ENCODE measurements at places on chromosomes 6 and 20.

- DNase-seq, result no peak
Measured at GRCh38 chr6:125679128-125679527, 70.3 kb upstream of the HEY2 start.

- no peak for DNase-seq
Measured at GRCh38 chr6:47262231-47262630, 47.5 kb downstream of the TNFRSF21 start.

GRCh38 chr6:10302566-10303235 lies 112.2 kb downstream of the TFAP2A start:
- DNase-seq, result peak; percentile 80

DNA sequence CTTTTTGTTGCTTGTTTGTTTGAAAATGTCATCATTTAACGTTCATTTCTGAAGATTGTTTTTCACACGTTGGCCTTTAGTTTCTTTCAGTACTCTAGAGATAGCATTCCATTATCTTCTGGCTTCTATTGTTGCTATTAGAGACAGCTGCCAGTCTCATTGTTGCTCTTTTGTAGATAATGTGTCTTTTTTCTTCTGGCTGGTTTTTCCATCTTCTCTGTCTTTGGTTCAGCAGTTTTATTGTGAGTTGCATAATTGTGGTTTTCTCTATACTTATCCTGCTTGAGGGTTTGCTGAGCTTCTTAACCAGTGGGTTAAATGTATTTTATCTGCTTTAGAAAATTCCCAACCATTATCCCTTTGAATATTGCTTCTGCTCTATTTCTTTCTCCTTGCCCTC lies 23.2 kb upstream of the AIG1 start:
- DNase-seq, result no peak

DNA sequence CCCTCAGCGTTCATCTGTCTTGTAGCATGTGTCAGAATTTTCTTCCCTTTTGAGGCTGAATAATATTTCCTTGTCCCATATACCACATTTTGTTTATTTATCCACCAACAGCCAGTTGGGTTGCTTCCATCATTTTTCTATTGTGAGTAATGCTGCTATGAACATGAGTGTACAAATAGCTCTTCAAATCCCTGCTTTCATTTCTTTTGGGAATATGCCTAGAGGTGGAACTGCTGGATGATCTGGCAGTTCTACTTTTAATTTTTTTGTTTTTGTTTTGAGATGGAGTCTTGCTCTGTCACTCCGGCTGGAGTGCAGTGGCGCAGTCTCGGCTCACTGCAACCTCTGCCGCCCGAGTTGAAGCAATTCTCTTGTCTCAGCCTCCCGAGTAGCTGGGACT lies 64.7 kb downstream of the SASH1 start:
- DNase-seq, result no peak

- peak; percentile 86 for DNase-seq
Measured at GRCh38 chr6:44253307-44254101, 3.8 kb downstream of the SLC35B2 start.

- DNase-seq, result no peak
Measured at GRCh38 chr6:32108094-32108627, 977 bp downstream of the TNXB start.

DNA sequence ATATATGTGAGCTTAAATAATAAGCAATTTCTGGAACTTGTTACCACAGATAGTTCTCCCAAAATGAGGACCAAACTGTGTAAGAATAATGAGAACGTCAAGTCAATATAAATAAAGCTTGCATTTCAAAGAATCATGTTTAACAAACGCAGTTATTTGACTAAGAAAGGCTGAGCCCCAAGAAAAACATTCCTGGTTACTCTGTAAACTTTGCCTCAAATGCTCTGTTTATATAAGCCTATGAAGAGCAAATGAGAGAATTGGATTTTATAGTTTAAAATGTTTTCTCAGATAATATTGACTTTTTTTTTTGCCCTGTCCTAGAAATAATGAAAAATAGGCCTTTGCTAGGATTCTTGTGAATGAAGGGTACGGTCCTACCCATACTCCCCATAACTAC lies 81.3 kb downstream of the C6orf52 start:
- DNase-seq, result peak; percentile 84

DNA sequence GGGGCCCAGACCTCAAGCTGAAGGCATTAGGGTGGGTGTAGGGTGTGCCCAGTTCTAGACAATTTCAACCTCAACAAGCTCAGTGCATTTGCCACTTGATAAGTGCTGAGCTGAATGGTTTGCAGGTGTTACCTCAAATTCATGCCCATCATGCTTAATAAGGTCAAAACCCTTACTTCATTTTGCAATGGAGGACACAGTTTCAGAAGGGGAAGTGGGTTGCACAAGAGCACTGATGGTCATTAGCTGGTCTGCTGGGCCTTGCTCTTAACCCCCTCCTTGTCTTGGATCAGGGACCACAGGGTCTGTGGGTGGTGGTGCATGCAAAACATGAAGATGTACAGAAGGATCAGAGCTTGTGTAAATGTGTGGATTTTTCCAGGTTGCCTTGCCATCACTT lies 71.0 kb upstream of the SIRPA start:
- DNase-seq, result no peak

DNA sequence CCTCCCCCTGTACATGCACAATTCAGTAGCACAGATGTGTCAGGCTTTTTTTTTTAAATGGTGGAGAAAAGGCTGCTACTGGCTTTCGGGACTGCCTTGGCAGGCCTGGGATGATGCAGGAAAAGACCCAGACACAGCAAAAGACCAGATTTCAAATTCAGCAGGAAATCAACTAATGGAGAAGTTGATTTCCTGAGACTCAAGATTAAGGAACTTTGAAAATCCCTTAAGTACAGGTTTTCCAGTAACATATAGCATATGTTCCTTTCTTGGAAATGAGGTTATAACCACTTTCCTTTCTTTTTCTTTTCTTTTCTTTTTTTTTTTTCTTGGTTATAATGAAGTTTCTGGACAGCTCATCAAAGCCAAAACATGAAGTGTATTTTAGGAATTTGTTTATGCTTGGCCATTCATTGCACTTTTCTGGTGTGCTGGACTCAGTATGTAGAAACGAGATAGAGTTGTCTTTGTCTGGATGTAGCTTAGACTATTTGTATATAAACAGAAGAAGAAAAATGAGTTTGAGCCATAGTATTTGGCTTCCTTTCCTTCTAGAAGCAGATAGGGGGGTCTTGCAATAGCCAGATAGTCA lies 119.4 kb downstream of the SASH1 start:
- DNase-seq, result no peak

GRCh38 chr6:106972500-106972899 lies 2.0 kb downstream of the CD24 start:
- DNase-seq, result peak; percentile 80

DNA sequence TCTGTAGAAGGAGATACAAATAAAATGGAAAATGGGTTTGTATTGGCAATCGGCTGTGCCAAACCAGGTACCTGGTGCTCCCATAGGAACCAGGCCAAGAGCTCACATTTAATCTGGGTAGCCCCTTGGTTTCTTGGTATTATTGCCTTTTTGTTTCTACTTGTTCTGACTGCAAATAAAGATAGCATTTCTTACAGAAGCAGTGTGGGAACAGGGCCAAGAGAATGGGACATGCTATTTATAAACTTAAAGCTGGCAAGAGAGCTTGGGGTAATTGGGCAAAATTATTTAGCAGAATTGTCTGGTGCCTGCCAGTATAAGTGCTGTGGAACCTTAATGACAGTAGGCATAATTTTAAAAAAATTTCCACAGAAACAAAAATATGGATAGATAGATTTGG lies 113.5 kb upstream of the GLP1R start:
- DNase-seq, result no peak

DNA sequence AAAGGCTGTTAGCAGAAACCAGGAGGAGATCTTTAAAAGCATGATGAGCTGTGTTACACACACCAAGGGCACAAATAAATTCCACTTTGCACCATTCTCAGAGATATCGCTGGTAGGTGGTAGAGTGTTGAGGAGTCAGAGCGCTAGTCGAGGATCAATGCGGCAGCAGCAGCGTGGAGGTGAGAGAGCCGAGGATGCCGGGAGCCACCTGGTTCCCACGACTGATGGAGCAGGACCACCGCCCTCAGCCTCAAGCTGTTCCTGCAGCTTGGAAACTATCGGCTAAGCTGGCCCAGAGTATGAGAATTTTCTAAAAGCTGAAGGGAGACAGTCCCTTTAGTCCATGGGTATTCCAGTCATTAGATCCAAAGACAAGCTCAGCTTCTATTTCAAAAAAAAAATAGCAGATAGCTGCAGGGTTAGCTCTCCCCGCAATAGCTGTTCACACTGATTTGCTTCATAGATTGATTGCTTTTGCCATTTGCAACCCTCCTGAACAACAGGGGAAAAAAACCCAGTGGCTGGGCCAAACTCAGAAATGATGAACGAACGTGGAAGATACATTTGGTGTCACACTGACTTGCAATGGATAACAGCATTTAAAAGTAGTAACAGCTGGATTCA lies 106.2 kb downstream of the LCA5 start:
- no peak for DNase-seq

GRCh38 chr6:158373214-158373613 lies 60.9 kb downstream of the TULP4 start:
- no peak for DNase-seq

GRCh38 chr6:124964764-124965105 lies 2.5 kb downstream of the RNF217 start:
- DNase-seq, result no peak

DNA sequence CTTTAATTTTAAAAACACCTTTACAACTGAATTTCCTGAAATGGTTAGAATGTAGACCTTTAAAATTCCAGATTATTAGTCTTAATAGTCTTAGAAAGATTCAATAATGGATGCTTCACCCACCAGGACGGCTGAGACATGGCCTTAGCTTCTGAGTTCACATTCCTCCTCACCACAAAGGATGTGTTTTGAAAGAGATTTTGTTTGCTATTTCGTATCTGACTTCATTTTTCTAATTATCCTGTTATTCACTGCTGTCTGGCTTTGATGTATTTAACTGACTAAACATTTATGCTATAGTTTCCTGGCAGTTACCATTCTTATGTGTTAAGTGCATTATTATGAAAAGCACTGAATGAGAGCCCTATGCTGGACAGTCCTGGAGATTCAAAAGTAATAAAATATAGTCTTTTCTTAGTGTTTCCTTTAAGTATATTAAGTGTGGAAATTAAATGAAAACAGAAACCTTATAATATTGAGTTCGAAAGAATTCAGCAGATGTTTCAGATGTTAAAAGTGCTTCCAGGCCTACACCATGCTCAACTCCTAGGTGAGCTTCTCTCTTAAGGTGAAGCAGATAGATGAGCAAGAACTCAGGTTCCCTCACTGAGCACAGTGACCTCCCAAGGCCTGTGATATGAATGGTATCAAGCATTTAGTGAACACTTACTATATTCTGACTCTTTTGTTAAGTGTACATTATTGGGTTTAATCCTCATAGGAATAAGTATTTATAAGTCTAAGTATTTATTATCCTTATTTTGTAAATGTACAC lies 40.3 kb downstream of the MAP3K4 start:
- no peak for DNase-seq

DNA sequence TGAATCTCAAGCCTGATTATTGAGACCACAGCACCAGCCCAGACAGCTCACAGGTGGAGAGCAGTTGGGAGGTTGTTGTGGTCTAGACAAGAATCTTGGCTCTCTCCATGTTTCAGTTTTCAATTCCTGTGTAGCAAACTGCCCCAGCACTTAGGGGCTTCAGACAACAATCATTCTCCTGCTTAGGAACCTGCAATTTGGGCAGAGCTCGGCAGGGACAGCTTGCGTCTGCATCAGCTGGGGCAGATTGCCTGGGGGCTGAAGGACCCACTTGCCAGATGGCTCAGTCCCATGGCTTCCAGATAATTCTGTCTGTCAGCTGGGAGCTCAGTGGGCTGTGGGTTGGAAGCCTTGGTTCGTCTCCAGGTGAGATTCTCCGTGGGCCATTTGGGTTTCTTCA lies 6.9 kb downstream of the TGM6 start:
- DNase-seq, result no peak

GRCh38 chr6:26235302-26235670 lies 129.7 kb upstream of the BTN3A2 start:
- DNase-seq, result no peak

DNA sequence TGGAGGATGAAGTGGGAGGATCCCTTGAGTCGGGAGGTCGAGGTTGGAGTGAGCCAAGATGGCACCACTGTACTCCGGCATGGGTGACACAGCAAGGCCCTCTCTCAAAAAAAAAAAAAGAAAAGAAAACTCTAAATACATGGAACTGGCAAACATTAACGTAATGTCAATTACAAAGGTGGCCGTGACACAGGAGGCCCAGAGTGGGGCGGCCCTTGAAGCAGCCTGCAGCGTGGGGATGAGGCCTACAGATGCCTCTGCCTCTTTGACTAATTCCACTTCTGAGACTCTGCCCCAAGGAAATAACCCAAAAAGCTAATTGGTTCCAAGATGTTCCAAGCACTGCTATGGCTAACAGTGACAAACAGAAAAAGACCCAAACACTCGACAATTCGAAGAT lies 21.2 kb downstream of the ZBTB46 start:
- DNase-seq, result no peak

GRCh38 chr20:31587545-31588389 lies 17.3 kb upstream of the ID1 start:
- no peak for DNase-seq

GRCh38 chr6:132199343-132199742 lies 201.9 kb downstream of the MOXD1 start:
- no peak for DNase-seq

DNA sequence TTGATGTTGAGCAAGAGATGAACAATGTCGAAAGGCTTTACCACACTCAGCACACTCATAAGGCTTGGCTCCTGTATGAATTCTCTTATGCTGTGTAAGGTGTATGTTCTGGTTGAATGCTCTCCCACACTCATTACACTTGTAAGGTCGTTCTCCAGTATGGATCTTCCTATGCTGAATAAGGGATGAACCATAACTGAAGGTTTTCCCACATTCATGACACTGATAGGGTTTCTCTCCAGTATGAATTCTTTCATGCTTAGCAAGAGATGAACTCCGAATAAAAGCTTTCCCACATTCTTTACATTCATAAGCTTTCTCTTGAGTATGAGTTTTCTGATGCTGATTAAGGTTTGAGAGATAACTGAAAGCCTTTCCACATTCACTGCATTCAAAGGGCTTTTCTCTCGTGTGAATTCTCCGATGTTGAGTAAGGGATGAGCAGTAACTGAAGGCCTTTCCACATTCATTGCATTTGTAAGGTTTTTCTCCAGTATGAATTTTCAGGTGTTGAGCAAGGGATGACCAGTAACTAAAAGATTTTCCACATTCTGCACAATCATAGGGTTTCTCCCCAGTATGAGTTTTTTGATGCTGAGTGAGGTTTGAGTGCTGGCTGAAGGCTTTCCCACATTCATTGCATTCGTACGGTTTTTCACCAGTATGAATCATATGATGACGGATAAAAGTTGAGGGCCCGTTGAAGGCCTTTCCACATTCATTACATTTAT lies 21.1 kb downstream of the ZNF184 start:
- no peak for DNase-seq

DNA sequence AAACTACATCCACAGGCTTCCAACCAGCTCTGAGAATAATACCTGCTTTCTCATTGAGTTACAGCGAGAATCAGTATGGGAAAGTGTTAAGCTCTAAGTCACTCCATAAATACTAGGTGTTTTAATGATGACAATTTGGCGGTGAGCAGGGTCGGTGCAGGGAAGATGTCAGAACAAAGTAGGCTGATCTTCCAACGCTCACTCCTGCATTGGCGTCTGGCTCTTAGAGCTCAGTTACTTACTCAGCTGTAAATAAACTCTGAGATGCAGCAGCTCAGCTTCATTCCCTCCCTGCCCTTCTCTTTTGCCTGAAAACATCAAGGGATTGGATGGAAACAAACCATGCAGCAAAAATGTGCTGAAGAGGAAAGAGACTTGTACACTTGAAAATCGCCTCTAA lies 102.5 kb upstream of the SPACA1 start:
- DNase-seq, result no peak
